ENCODE measurements at places on chromosomes 11 and 22.

GRCh38 chr11:57735619-57736298 is 5.5 kb upstream of the SELENOH start:
- DNase-seq, result no peak

- DNase-seq, result no peak
Observed at GRCh38 chr11:112425121-112425520, 164.5 kb upstream of the PLET1 start.

DNA sequence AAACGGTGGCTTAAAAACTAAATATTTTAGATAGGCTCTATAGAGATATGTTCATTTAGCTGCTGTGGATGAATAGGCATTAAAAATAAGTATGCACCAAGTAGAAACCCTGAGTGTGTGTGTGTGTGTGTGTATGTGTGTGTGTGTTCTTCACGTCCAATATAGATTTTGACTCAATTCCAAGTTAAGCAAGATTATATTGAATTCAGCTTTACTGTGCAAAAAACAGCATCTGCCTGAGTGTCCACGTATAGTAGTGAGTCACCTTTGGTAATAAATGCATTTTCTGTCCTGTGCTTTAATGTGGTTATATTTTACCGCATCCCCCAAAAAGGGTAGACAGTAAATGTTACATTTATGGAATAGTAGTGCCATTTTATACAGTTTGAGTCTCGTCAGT is 71.2 kb downstream of the PDHX start:
- no peak for DNase-seq

DNA sequence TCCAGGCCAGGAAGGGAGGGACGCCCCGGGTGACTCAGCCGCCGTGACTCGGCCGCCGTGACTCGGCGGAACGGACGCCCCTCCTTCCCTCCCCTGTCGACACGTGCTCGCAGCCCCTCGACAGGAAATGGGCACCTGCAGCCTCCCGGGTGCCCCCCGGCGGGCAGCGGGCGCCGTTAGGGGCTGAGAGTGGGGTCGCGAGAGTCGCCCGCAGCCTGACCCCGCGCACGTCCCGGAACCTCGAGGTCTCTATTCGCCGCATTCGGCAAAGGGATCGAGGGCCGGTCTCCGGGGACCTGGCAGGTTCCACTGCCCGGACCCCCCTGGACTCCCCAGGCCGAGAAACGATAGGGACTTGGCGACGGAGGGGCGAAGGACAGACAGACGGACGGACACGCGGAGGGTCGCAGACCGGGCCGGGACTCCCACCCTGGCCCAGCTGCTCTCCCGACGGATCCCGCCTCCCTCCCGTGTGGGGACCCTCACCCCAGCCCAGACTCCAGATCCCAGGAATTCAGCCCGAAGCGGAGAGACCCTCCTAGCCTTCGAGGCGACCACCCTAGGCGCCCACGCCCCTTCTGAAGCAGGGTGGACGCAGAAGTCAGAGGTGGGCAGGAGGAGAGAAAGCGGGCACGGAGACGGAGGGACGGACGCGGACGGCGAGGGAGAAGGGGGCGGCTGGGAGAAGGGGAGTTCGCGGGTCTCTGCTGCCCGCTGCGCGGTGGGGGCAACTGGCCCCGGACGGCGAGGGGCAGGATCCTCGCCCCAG is 648 bp downstream of the FOSL1 start:
- DNase-seq, result no peak

GRCh38 chr11:85620256-85620655 is 6.9 kb downstream of the DLG2 start:
- no peak for DNase-seq

- no peak for DNase-seq
Observed at GRCh38 chr22:49728570-49729271, 99.0 kb downstream of the BRD1 start.

GRCh38 chr11:13375798-13376197 is 87.2 kb downstream of the BTBD10 start:
- DNase-seq, result no peak

DNA sequence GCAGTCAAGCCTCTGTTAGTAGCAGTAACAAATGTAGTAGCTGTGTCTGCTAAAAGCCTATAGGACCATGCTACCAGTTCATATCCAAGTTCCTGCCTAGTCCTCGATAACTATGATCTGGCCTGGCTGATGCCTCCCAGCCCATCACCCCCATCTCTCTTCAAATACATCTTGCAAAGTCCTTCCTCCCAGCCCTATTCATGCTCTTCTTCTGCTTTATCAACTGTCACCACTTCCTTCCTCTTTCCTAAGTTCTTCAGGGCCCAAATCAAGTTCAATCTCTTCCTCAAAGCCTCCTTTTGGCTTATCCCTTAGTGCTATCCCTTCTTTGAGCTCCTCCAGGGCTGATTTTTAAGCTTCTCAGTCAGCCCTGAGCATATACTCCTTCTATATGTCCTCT is 150.9 kb upstream of the THY1 start:
- DNase-seq, result no peak

DNA sequence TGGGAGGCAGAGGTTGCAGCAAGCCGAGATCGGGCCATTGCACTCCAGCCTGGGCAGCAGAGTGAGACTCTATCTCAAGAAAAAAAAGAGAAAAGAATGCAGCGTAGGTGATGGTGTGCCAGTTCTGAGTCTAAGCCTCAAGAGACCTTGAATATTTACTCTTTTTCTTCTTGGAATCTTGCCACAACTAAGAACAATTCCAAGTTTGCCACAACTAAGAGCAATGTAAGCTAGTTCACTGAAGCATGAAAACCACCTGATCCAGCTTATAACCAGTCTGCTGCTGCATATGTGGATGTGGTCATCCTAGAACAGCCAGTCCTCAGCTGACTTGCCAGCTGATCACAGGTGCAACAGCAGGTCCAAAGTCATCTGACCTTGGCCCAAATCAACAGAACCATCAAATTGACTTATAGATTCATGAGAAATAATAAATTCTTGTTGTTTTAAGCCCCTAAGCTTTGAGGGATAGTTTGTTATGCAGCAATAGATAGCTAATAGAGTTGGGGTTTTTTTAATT is 25.4 kb upstream of the SEZ6L start:
- DNase-seq, result no peak

- no peak for DNase-seq
Observed at GRCh38 chr11:110297076-110297725, 787 bp upstream of the RDX start.

- DNase-seq, result no peak
Observed at GRCh38 chr11:3380706-3381545, 2.0 kb upstream of the ZNF195 start.

DNA sequence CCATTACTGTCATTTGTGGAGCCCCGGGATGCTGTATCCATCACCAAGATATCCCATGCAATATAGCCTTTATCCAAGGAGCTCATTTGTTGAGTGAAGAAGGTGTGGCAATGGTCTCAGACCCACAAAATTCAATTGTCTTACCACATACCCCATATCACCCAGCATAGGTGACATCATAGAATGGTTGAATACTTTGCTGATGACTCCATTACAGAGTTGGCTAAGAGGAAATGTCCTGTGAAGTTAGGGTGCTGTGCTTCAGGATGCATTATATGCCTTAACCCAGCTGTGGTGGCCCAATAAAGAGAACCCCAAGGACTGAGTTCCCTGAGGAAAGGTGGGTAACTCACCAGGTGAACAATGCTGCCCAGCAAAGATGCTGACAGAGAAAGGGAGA is 113.7 kb downstream of the EFCAB6 start:
- no peak for DNase-seq

DNA sequence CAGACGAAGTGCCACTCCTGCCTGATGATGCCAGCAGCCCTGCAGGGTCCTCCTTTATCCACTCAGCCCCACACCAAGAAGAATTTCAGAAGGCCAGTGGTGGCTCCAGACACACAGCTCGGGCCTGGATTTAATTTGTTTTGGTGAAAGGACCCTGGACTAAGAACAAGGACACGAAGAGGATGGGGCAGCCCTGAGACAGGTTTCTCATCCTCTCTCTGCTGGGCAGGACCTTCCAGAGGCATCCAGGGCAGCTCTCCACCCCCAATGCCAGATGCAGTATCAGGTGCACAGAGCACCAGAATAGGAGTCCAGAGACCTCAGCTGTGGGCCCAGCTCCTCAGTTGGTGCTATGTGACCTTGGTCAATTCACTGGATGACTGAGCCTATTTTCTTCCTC is 72.0 kb downstream of the TRIM29 start:
- no peak for DNase-seq

GRCh38 chr11:80970037-80970436 is 1529.2 kb upstream of the TENM4 start:
- no peak for DNase-seq

- DNase-seq, result no peak
Observed at GRCh38 chr22:23301591-23301990, 121.3 kb downstream of the BCR start.

DNA sequence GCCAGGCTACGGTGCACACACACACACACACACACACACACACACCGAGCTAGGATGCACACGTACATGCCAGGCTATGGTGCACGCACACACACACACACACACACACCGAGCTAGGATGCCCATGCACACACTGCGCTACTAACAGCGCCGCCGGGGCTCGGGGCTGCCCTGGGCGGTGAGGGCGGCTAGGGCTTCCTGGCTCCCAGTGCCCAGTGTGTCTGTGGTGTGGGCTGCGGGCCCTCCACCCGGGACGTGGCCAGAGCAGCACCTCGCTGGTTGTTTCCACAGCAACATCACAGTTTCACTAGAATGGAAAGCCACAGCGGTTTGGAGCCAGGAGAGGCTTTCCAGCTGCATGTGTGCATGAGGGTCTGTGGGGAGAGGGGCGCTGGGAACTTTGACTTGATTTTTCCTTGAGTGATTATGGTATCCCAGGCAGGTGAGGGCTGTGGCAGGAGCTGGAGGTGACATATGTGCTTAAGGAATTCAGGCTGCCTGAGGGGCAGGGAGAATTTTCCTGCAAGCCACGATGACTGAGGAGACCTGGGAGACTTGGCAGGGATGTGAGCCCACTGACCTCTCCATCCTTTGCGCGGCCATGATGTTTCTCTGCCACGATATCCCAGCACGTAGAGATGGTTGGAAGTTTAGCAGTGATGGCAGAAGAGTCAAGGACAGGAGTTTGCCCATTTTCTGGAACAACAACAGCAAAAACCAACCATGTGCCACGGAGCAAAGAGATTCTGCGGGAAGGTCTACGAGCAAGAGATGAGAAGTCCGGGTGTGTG is 195.9 kb downstream of the SNX19 start:
- no peak for DNase-seq

GRCh38 chr11:120223793-120224192 is 13.0 kb downstream of the OAF start:
- DNase-seq, result no peak

DNA sequence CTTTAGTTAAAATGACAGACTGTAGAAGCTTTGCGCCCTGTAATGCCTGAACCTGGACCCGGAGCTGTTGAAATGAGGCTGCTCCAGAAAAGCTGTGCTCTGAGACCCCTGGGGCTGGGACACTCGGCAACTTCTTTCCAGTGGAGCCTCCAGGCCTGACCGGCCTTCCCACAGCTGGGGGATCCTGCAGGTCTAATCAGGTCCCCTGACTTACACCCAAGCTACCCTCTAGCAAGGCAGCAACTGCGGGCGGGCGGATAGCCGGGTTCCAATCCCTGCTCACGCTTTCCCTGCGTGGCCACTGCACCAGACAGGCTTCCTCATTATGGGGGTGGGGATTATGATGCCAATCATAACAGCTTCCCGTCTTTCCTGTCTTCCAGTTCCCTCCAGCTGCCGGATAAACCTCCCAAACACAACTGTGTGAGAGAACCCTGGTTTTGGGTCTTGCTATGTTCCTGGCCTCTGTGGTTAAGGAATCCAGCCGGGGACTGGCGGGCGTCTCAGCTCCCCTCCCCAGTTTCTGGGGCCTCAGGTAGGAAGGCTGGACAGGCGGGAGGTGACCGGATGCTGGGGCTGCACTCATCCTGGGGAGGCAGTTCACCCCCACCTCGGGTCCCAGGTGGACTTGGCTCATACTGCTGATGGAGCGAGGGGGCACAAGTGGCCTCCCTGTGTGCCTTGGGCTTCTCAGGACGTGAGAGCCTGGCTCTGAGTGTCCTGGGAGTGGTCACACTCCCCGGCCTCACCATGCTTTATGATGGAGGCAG is 38.6 kb downstream of the PARVG start:
- no peak for DNase-seq

Measured in stimulated activated CD8-positive, alpha-beta memory T cell treated with anti-CD3 and anti-CD28 coated beads, Interleukin-4, amount 100 ng/mL, for 1 hour (primary cell).